ENCODE measurements at places on chromosomes 2 and 18.
A peak's percentile ranks its signal among the peaks of the same experiment; 100 is the strongest.

- no peak for DNase-seq
These were observed 36.5 kb upstream of the CYTIP start for GRCh38 chr2:157480182-157480961.

DNA sequence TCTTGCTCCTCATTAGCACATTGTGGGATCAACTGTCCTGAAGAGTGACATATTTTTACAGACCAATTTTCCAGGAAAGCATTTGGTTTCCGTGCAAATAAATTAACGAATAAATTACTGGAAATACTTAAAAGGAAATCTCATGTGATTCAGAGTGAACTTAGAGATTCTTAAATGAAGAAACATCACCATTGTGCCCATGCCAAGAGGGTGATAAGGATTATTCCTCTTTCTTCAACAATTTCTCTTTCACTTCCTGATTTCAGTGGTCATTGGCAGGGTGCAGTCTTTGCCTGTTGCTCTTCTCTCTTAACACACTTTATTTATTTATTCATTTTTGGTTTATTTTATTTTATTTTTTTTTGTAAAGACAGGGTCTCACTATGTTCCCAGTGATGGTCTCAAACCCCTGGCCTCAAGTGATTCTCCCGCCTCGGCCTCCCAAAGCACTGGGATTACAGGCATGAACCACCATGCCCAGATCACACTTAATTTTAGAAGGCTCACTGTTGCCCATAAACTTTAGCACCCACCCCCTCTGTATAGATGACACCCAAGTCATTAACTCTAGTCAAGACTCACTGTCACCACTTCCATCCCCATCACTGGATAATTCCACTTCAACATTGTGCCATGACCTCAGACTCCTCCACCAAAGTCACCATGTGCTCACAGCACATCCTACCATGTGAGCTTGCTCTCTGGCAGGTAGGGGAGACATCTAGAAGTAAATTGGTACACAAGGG is 92.6 kb upstream of the CERS6 start:
- DNase-seq: no peak

GRCh38 chr2:81249152-81249551 is 944.6 kb upstream of the LRRTM1 start:
- no peak for DNase-seq

GRCh38 chr18:7844418-7844817 is 277.3 kb downstream of the PTPRM start:
- no peak for DNase-seq

DNA sequence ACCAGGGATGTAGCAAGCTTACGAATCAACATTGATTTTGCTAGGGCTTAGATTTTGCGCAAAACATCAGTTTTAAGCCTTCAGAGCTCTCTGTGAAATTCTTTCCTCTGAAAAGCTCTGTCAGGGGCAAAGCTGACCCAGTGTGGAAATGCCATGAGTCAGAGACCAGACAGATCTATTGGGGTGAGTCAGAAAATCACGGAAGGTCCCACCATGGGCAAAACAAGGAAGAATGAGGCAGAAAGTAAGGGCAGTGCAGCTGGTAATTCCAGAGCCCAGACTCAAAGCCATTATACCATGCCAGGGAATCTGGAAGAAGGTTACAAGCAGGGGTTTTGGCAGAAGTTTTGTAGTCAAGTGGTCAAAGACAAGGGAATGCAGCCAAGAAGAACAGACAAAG is 256.6 kb upstream of the CTAGE1 start:
- DNase-seq: no peak

DNA sequence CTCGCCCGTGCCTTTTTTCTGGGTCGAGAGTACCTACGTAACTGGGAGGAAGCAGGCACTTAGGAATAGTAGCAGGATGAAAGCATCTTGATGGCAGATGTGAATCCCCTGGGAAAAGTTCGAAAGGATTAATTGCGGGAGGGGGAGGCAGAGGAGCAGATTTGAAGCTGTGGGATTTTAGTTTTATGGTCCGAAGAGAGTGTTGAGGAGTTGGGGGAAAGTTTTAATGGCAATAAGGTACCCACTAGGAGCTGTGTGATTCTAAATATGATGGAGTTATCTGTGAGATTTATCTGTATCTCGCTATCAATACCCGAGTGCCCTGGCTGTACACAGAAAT is 1.1 kb downstream of the AGFG1 start:
- DNase-seq: no peak

DNA sequence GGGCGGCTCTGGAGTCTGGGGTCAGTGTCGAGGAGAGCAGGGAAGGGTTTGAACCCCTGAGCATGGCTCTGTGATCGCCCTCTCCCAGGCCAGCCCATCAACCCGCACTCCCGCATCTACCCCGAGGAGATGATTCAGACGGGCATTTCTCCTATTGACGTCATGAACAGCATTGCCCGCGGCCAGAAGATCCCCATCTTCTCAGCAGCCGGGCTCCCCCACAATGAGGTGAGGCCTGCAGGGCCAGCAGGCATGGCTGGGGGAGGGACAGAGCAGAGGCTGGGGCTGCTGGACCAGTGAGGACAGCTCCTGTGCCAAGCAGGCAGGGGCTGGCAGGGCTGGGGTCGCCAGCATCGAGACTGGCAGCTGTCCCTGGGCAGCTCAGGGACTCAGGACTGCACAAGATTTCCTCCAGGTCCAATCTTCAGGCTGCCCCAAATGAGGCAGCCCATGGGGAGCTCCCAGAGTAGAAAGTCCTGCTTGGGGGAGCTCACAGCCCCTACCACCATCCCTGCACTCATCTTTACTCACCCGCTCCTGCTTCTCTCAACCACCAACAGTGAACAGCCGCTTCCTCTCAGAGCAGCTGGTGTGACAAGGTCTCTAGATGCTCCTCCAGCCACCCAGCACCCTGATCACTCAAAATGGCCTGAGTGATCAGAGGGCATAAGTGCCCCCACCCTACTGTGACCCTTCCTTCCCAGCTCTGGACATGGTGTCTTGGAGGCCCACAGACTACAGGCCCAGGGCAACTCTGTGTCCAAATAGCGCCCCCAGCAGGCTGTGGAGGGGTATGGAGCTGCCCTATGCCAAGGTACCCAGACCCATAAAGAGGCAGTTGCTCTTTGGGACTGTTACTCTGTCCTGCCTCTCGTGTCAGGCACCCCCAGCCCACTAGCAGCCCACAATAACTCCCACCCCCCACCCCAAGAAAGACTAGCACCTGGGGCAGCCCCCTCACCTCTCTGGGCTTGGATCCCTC is 18.3 kb upstream of the ANKRD53 start:
- DNase-seq: no peak

DNA sequence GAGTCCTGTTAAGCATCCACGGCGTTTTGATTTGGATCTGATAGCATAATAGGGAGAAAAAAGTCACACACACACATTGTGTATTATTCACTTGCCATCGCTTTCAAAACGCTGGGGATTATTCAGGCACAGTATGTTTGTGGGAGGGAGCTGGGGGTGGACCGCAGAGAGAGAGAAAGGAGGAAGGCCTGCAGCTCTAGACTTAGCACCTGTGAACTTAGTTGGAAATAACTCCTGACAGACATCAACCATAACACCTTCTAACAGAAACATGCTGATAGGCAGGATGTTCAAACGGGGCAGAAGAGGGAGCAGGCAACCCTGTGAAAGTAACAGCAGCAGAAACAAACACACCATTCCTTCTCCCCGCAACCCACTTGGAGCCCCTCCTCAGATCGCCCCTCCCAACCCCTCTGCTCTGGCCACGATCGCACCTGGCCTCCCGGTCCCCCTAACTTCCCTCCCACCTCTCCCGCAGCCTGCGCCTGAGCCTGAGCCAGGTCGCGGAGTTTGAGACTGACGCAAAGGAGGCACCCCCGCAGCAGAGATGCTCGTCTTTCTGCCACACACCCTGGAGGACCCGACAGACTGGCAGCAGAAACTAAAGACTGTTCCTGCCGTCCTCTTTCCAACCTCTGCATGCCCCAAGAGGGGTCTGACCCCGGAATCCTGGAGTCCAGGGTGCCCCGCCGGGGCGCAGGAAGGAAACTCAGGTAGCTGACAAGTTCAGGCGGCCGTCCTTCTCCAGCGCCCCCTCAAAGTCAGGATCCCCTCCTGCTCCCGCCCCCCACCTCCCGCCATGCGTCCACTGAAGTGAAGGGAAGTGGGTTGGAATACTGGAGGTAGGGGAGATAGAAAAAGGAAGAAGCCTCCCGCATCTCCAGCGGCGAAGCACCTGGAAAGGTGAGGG is 738 bp downstream of the CHST9 start:
- no peak for DNase-seq

DNA sequence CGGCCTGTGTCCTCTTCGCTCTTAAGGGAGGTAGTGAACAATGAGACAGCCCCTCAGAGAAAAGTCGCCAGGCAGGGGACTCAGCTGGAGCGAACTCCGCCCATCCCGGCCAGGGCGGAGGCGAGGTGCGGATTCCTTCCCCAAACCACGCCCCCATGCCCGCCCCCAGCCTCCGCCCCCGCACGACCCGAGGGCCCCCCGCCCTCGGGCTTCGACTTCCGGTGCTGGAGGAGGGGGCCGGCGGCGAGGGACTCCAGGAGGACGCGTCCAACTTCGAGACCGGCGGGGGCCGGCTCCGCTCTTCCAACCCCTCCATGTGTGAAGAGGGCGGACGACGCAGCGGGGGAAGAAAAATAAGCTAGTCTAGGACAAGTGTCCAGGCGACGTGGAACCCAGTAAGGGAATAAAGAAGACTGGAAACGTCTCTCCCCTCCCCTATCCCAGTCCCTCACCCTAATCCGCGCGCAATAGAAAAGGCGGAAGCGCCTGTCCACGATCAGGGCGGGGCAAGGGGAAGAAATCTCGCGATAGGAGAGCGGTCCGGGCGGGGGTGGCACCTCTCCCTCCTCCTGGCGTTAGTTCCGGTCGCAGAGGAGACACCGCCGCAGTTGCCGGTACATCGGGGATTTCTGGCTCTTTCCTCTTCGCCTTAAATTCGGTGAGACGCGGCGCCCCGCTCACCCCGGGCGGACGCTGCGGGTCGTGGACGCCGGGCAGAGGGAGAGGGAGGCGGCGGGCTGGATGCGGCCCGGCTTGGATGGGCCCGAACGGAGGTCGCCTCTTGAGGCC is at the start of gene BZW1:
BZW1 (plus strand) TSS at position 578 of the 789 bp plus-strand sequence. CDS start 1,308 bp downstream, outside the sequence.
- peak; percentile 71 for DNase-seq

DNA sequence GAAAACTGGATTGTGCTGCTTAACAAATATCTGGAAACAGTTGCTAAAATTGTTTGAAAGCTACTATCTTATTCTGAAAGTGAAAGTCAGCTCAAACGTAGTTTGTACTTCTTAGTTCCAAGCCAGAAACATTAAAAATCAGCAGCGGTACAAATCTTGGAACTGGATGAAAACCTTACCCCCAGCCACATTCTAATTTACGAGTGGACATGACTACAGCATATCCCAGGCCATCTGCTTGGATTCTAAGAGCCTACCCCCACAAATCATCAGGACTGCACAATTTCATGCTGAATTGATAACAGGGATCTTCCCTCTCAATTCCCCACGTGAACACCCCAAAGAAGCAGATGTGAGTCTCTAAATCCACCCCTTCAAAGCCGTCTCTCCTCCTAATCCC is 158.7 kb upstream of the NCKAP5 start:
- no peak for DNase-seq

DNA sequence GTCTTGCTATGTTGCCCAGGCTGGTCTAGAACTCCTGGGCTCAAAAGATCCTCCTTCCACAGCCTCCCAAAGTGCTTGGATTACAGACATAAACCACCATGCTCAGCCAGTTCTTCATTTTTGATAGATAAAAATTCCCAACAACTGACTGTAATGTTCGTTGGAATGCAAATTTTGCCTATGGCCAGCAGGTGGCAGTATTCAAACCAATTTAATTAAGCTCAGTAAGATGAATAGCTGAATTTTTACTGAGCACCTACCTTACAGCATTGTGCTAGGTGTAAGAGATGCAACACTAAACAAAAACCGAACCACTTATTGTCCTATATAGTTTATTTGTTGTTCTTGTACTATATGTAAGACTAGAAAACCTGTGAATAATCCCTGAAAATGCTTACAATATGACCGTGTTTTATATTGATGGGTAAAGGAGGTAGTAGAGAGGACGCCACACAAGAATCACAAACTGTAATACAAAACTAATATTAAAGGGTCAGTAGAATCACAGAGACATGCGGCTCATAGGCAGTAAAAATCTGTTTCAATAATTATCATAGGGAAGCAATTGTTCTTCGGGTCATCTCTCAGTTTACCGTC is 8.2 kb upstream of the TMEM182 start:
- DNase-seq: no peak

GRCh38 chr2:240818293-240819125 is 1.5 kb downstream of the KIF1A start:
- no peak for DNase-seq

DNA sequence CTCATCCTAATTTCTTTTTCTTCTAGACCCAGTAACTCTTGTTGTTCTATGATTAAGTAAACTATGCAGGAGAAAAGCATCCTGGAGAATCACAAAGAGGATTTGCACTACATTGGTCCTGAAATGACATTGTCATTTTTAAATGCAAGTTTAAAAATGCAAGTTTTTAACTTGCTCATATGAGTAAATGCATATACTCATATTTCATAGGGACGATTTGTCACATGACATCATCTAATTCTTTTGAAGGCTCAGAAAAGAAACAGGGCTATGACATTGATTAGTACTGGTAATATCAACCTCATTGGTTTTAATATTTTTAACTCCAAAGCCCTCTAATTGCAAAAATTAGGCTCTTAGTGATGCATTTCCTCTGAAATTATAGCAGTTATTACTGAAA is 324.4 kb downstream of the LRRTM1 start:
- DNase-seq: no peak

DNA sequence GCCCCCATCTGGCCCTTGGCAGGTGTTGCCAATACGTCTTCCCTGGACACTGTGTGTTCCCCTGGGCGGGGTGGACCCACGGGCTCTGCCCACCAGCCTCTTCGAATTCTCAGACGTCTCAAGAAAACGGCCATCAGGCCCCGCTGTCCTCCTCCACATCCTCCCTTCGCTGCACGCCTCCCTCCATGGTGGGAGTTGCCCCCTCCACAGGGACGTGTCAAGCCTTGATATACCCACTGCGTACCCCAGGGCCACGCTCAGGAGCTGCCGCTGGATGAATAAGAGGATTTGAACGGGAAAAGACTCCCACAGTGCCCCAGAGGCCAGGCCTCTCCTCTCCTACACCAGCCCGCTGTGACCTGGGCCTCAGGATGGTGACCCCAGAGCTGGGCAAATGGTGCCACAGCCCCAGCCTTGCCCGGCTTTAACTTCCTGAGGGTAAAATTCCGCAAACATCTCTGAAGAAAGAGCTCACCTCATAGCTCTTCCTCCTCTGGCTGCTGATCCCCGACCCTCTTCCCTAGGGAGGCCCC is 399.3 kb upstream of the MYT1L start:
- DNase-seq: no peak

All from NCI-H187 treated with DMSO at 0.1 percent for 48 hours (cell line).